Ascending aorta (tissue), 2 donors: ENCODE measurements at places on chromosomes 6 and 20. TPM values are rescaled to one million over a fixed set of nuclear protein-coding genes. Genes with fewer than 3 reads are reported as not detected.

GRCh38 chr6:54266400-54266923 lies 41.8 kb upstream of the TINAG start:
- no peak overlapping the region for H3K27ac ChIP-seq
- H3K4me1 ChIP-seq = no peaks in the 10 kb centered on the region
- no peaks in the 10 kb centered on the region for H3K36me3 ChIP-seq
- DNase-seq = no peak
- H3K27me3 ChIP-seq = no peaks in the 10 kb centered on the region

- no peaks in the 10 kb centered on the region for H3K4me1 ChIP-seq
- H3K27ac ChIP-seq = peak overlapping the region; percentile 89
- H3K27me3 ChIP-seq = no peaks in the 10 kb centered on the region
- peaks cover 19% of the 10 kb centered on the region for H3K36me3 ChIP-seq
Measured at GRCh38 chr20:49811825-49812506, 662 bp upstream of the SLC9A8 start.

DNA sequence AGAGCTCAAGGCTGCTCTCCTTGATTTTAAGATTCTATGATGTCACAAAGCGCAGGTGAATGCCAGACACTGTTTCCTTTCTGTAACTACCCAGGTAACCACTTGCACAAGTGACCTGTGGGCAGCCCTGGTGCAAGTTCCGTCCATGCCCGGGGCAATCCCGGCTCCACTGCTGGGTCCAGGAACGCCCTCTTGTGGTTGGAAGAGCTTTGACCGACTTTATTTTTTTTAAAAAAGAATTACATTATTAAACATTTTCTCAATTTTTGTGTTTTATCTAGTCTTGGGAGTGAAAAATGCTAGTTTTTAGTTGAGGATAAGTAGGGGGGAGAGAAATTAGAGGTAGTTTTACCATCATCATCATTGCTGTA lies 695.2 kb downstream of the QKI start:
- no peaks in the 10 kb centered on the region for H3K27me3 ChIP-seq
- H3K27ac ChIP-seq = peak overlapping the region; percentile 57
- no peak for DNase-seq
- H3K36me3 ChIP-seq = no peaks in the 10 kb centered on the region

GRCh38 chr20:57772349-57772964 lies 62.6 kb upstream of the PMEPA1 start:
- H3K27ac ChIP-seq = no peak overlapping the region
- no peak for DNase-seq
- H3K36me3 ChIP-seq = no peaks in the 10 kb centered on the region
- H3K4me1 ChIP-seq = no peaks in the 10 kb centered on the region
- H3K27me3 ChIP-seq = no peaks in the 10 kb centered on the region

DNA sequence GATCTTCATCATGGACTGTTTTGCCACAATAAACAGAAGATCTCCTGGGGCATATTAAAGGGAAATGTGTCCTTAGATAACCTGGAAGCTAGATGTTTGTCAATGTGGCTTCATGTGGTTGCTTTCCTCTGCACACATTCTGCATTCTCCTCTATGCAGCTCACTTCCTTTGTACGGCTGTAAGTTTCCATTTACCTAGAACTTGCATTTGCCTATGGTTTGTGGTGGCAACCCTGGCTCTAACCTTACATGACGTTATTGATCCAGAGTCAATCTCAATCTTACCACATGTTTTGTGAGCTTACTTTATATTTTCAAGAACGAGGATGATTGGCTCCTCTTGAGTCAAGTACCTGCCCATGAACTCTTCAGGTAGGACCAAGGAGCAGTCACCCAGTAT lies 863.1 kb downstream of the MAFB start:
- H3K27me3 ChIP-seq = no peaks in the 10 kb centered on the region
- no peak overlapping the region for H3K27ac ChIP-seq
- H3K4me1 ChIP-seq = no peaks in the 10 kb centered on the region
- H3K4me3 ChIP-seq = no peak overlapping the region

DNA sequence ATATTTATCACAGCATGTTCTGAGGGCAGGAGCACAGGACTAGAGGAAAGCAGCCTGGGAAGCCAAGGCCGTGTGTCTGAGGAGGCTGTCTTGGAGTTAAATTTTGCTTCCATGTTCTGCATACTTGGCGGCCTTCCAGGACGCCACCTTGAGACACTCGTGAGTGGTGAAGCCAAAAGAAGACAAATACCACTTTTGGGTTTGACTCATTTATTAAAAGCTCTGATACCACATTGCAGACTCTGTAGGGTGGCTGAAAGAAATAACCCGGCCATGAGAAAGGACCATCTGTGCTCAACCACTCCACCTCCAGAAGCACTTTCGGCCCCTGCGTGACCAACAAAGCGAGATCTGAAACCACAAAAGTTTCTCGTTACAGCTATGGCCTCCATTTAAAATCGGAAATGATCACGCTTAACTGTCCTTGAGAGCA lies 120.0 kb downstream of the TMEM242 start:
- DNase-seq = no peak
- H3K27me3 ChIP-seq = no peaks in the 10 kb centered on the region
- H3K36me3 ChIP-seq = peaks cover 34% of the 10 kb centered on the region
- H3K4me3 ChIP-seq = no peak overlapping the region
- peaks cover 9% of the 10 kb centered on the region for H3K4me1 ChIP-seq

DNA sequence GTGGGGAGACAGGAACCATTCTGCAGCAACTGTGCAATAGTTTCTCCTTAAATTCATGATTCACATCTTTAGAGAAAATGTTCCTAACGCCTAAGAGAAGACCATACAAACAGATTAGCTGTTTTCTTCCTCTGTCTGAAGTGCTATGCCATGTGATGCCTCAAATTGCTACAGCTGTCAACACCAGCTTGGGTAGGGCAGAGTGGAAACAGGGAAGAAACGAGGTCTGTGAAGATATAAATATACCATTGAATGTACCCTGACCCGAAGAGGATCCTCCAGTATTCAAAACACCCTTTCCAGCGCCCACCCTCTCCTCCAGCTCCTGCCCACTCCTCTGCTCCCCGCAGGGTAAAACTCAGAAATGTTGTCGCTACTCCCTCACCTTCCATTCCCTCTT lies 40.3 kb upstream of the PRND start:
- no peak overlapping the region for H3K27ac ChIP-seq
- H3K36me3 ChIP-seq = no peaks in the 10 kb centered on the region
- H3K4me3 ChIP-seq = no peak overlapping the region

The TNNC2 gene
- total RNA-seq = not detected

The ASIP gene
- total RNA-seq = not detected
